ENCODE measurements at places on chromosomes 5 and 9.
A peak's percentile ranks its signal among the peaks of the same experiment; 100 is the strongest.

- DNase-seq, result peak; percentile 52
These were observed at the start of gene FPGS for GRCh38 chr9:127802576-127803443. Gene FPGS (plus strand): TSS chr9:127802882. CDS start chr9:127802925, 43 bp downstream.

GRCh38 chr5:69167493-69167855 lies 524 bp downstream of the CCNB1 start:
- no peak for DNase-seq

DNA sequence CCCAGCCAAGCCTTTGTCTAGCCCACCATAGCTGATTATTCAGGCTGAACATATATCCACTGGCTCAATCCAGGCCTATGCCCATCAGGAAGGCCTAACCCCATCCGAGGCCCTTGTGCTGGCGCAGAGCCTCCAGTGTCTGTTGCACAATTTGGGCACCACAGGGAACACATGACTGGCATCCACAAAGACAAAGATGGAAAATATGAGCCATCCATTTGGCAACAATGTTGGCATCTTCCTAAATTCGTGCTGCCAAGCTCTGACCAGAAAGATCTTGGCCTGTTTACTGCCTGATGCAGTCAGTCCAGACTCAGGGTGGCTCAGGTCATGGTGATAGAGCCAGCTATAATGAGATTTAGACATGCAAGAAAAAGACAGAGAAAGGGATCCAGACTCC lies 233.8 kb downstream of the PIK3R1 start:
- DNase-seq, result no peak

- DNase-seq, result no peak
These were observed 452.9 kb upstream of the DMAC1 start for GRCh38 chr9:8252445-8252844.

DNA sequence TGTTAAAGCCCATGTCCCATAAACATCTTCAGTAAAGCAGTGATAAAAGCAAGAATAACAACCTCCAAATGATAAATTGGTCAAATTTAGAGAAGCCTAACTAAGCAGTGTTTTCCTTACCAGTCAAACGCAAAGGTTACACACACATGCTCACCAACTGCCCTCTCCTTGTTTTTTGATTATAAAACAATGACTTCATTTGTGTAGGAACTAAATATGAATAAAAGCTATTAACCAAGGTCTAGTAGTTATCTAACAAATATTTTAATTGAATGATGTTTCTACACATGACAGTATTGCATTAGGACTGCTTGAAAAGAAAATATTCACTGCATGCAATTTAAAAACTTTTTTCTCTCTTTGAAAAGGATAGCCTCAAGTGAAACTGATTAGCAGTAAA lies 36.7 kb downstream of the PCA3 start:
- DNase-seq, result no peak

- no peak for DNase-seq
These were observed 28.7 kb downstream of the GFRA3 start for GRCh38 chr5:138245717-138246116.

GRCh38 chr5:6372251-6373080 lies 5.9 kb downstream of the MED10 start:
- DNase-seq, result no peak

DNA sequence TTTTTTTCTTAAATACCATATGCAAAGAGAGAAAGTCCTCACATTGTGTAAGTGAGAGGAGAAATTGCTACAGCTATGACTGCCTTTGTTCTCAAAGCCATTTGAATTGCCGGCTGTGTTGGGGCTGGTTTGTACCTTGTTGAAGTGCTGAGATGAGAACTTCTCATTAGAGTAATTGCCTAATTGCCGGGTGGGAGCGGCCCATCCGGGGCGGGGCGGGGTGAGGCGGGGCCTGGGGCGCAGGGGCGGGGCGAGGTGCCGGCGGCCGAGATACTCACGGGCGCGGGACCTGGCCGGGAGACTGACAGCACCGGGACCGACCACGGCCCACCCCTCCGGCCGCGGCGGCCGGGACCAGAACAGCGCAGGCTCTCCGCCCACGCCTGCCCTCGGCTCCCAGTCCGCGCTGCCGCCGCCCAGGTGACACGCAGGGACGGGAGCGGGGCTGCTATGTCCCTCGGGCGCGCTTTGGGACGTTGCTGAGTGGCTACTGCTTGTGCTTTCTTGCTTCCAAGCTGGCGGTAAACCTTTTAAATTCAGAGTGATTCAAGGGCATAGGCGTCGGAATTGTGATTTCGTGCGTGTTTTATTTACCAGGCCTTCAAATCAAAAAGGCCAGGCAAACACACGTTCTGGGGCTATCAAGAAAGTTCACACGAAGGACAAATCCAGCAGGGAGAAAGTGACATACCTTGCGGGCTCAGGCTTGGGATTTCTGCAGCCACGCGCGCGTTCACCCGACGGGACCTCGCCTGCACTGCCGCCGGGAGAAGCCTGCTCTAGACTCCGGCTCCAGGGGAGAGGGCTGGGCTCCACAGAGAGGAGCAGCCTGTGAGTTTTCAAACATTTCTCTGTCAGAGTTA lies 269.1 kb downstream of the FANCC start:
- peak; percentile 22 for DNase-seq

All from stimulated activated CD8-positive, alpha-beta memory T cell treated with anti-CD3 and anti-CD28 coated beads, Interleukin-15, amount 100 ng/mL, for 1 hour (primary cell).